ENCODE measurements at places on chromosomes 13 and 19. TPM values are rescaled to one million over a fixed set of nuclear protein-coding genes. Genes with fewer than 3 reads are reported as not detected.

GRCh38 chr19:1767464-1767933 lies 14.2 kb downstream of the ONECUT3 start:
- DNase-seq = no peak

DNA sequence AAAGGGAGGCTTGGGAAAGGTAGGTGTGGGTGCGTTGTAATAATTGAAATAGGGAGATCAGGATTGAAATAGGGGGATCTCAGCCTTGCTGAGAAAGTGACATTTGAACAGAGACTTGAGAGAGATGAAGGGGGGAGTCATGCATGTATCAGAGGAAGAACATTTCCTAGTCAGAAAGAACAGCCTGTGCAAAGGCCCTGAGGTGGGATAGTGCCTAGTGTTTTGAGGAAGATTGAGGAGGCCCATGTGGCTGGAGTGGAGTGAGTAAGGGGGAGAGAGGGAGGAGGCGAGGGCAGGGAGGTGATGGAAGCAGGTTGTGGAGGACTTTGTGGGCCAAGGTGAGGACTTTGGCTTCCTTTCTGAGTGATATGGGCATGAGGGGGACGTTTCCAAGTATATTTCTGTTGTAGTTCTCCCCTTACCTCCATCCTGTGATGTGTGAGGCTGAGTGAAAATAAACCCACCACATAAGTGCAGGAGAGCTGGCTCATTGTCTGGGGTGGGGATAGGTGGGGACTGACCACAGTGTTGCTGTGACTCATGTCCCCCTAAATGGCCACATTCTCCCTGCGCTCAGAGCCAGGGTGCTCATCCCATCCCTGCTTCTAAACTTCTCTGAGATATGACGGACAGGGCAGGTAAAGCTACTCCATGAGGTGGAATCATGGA lies 17.8 kb downstream of the ACTL9 start:
- no peak for DNase-seq

DNA sequence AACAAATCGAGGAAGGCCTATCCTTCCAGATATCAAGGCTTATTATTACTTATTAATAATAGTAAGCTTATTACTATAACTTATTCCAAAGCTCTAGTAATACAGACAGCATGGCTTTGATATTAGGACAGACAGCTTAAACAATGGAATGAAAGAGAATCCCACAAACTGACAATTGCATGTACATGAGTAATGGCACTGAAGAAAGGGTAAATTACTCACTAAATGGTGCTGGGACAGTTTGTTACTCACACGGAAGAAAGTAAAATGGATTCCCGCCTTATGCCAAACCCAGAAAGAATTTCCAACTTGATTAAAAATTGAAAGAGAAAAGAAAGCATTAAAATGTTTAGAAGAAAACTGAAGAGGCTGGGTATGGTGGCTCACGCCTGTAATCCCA lies 60.3 kb downstream of the MIPEP start:
- DNase-seq = no peak

DNA sequence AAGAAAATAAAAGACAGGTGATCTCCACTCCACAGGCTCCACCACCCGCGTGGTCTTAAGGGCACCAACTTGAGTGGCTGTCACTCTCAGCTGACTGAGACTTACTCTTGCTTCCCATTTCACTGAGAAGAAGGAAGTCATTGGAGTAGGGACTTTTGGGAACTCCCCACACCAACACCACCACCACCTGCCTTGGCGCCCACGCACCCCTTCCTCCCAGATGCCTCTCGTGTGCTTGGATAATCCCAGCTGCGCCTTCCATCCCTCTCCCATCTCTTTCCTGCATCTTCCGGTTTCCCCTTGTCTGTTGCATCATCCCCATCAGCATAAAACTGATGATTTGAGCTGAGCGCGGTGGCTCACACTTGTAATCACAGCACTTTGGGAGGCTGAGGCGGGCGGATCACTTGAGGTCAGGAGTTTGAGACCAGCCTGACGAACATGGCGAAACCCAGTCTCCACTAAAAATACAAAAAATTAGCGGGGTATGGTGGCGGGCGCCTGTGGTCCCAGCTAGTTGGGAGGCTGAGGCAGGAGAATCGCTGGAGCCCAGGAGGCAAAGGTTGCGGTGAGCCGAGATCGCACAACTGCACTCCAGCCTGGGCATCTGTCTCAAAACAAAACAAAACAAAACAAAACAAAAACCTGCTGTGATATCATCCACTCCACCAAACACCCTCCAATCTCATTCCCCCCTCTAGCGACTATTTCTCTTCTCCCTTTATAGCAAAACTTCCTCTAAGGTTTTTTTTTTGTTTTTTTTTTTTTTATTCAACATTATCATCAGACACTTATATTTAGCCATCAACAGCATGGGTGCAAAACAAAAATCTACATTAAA lies 25.5 kb downstream of the AP2S1 start:
- DNase-seq = no peak

GRCh38 chr13:99863789-99864626 lies 107.6 kb downstream of the ZIC5 start:
- DNase-seq = no peak

- no peak for DNase-seq
These were observed 103.9 kb upstream of the UBL3 start for GRCh38 chr13:29954082-29955028.

DNA sequence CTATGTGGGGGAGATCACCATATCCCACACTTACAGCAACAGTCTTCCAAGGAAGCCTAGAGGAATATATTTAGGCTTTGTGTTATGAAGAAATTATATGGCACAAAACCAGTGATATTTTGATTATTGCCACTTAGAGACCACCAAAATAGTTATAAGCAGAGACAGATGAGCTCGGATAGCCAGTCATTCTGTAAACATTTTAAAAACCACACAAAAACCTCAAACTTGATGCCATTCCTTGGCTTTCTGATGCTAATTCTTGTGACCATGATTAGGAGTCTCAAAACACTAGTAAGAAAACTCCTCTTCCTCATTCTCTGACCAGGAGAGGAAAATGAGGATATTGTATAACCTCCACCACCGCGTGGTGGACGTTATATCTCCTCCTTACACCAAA lies 496.4 kb downstream of the FOXO1 start:
- DNase-seq = no peak

DNA sequence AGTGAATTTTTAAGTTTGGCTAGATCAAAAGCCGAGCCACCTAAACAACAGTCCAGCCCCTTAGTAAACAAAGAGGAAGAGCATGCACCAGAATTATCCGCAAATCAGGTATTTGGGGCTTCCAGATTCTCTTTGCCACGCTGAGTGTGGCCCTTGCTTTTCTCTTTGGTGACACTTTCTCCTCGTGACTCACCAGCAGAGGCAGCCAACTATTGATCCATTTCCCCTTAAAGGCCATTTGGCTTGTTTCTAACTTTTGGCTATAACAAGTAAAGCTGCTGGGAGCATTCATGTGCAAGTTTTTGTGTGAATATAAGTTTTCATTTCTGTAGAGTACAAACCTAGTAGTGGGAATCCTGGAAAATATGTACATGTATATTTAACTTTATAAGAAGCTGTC lies 17.6 kb upstream of the WDR88 start:
- DNase-seq = no peak

- DNase-seq = no peak
These were observed 1089.4 kb upstream of the MIR17HG start for GRCh38 chr13:90258129-90258528.

DNA sequence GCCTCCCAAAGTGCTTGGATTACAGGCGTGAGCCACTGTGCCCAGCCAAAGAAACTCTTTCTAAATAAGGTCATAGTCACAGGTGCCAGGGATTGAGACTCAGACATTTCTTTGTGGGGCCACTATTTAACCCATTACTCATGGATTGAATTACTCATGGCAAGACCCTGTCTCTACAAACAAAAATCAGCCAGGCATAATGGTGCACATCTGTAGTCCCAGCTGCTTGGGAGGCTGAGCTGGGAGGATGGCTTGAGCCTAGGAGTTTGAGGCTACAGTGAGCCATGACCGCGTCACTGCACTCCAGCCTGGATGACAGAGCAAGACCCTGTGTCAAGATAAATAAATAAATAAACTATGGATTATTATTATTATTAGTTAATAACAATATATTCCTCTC lies 3.6 kb upstream of the KLF2 start:
- no peak for DNase-seq

GRCh38 chr13:105929505-105929904 lies 606.0 kb downstream of the EFNB2 start:
- DNase-seq = no peak

- no peak for DNase-seq
These were observed at the start of gene FXYD7 for GRCh38 chr19:35143231-35143715. TSS of gene FXYD7 (plus strand) at chr19:35143255. CDS start at chr19:35143334, 79 bp downstream.

- no peak for DNase-seq
These were observed 9.4 kb downstream of the NLRP7 start for GRCh38 chr19:54937926-54938325.

GRCh38 chr13:99246100-99246499 lies 12.1 kb downstream of the GPR18 start:
- DNase-seq = no peak

The IL12RB1 gene
- total RNA-seq = 1.6 TPM

The SIAH3 gene
- total RNA-seq = 0.08 TPM

The LRRC63 gene
- total RNA-seq = 0.83 TPM

The PLPPR3 gene
- total RNA-seq = not detected

The SCEL gene
- not detected for total RNA-seq

The C19orf53 gene
- 78.2 TPM for total RNA-seq

The DENND1C gene
- total RNA-seq = 3.1 TPM

The MTUS2 gene
- 5.1 TPM for total RNA-seq

The FFAR3 gene
- total RNA-seq = not detected

The KLHL1 gene
- total RNA-seq = not detected

Data from ureter (tissue), 1 donor.